ENCODE measurements at places on chromosomes 6 and 20. TPM values are rescaled to one million over a fixed set of nuclear protein-coding genes. Genes with fewer than 3 reads are reported as not detected.
A peak's percentile ranks its signal among the peaks of the same experiment; 100 is the strongest.

The FGD2 gene
- total RNA-seq = not detected

GRCh38 chr6:108619431-108620197 lies 58.9 kb downstream of the FOXO3 start:
- DNase-seq = no peak
- H3K4me1 ChIP-seq = no peaks in the 10 kb centered on the region
- H3K27ac ChIP-seq = no peak overlapping the region
- no peak overlapping the region for H3K4me3 ChIP-seq
- no peaks in the 10 kb centered on the region for H3K27me3 ChIP-seq
- no peaks in the 10 kb centered on the region for H3K36me3 ChIP-seq

GRCh38 chr6:136950436-136951126 lies 28.5 kb downstream of the SLC35D3 start:
- no peak overlapping the region for H3K27ac ChIP-seq
- no peaks in the 10 kb centered on the region for H3K27me3 ChIP-seq
- H3K4me1 ChIP-seq = no peaks in the 10 kb centered on the region

The MGME1 gene
- 44.3 TPM for total RNA-seq

DNA sequence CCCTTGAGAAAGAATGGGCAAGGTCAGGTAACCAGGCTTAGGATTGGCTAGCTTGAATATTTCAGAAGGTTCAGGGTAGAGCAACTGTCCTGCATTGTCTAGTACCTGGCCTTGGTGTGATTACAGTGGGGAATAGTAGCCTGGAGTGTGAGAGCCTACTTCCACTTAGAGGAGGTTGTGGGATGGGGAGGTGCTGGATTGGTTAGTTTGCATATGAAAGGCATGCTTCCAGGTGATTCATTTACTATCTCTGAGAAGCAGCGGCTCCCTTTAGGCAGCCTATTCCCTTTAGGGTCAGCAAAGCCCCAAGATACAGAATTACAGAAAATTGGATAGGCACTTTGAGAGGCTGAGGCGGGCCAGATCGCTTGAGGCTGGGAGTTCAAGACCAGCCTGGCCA lies 25.0 kb upstream of the SCGN start:
- H3K27ac ChIP-seq = no peak overlapping the region
- no peaks in the 10 kb centered on the region for H3K36me3 ChIP-seq
- H3K27me3 ChIP-seq = no peaks in the 10 kb centered on the region
- H3K4me3 ChIP-seq = no peak overlapping the region

- no peak for DNase-seq
- peak overlapping the region; percentile 49 for H3K27ac ChIP-seq
- no peak overlapping the region for H3K4me3 ChIP-seq
- peaks cover 49% of the 10 kb centered on the region for H3K4me1 ChIP-seq
Measured at GRCh38 chr6:168269455-168270243, 49.9 kb downstream of the DACT2 start.
